ENCODE measurements at places on chromosomes 7 and 10. TPM values are rescaled to one million over a fixed set of nuclear protein-coding genes. Genes with fewer than 3 reads are reported as not detected.

- DNase-seq = no peak
Observed at GRCh38 chr7:156389116-156389692, 251.4 kb upstream of the RNF32 start.

Gene PLPP4
- not detected for total RNA-seq

DNA sequence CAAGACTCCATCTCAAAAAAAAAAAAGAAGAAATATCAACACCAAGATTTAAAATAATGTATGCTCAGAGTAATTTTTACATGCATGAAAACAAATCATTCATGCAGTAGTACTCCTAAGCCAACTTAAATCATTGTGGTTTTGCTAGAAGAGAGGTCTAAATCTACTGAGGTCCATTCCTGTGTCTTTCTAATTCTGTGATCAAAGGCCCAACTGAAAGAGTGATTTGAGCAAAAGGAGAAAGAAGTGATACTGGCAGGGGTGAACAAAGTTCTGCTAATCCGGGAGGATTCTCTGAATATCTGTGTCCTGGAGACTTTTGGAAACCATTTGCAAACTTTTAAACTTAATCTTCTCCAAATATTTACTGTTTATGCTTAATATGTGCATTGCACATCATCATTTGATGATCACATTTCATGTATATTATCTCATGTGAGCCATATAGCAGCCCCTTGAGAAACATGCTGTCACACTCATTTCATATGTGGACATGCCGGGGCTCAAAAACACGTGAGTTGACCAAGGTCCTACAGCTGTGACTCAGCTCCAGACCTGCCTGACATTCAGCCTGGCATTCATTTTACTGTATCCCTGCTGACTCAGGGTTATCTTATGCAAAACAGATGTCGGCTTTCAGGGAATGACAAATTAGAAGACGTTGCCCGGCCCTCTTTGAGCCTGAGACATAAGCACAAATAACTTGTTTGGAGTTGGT is 76.4 kb downstream of the FAM107B start:
- DNase-seq = no peak

DNA sequence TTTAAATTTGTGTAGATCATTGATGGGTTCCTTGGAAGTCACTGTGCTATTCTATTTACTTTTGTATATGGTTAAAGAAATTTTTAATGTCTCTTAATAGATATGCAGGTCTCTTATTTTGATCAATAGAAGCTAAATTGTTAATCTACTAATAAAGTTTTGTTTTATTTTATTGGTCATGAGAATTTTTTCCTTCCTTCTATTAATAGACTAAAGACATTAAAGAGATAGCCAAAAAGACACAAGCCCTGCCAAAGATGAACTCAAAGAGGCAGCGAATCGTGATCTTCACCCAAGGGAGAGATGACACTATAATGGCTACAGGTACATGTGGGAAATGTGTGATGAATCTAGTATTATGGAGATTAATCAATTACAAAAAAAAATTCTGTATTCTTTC is 226.2 kb upstream of the KAT6B start:
- DNase-seq = no peak

Gene C7orf57
- not detected for total RNA-seq

Gene RHBDD2
- total RNA-seq = 63.1 TPM

DNA sequence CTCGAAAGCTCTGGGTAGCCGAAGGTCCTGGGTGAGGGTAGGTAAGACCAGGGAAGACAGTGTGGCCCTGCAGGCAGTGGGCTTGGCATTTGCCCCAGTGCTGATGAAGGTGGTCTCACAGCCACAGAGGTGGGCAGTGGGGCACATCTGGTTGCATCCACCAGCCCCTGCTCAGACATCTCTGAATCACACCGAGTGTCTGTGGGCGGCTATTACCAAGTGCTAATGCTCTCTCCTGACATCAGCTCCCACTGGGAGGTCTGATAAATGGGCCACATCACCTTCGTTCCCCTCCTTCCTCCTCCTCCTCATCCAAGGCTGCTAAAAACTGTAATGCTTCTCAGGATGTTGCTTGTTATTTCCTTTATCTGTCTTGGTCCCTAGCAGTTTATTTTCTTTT is 330.9 kb upstream of the COBL start:
- DNase-seq = no peak

DNA sequence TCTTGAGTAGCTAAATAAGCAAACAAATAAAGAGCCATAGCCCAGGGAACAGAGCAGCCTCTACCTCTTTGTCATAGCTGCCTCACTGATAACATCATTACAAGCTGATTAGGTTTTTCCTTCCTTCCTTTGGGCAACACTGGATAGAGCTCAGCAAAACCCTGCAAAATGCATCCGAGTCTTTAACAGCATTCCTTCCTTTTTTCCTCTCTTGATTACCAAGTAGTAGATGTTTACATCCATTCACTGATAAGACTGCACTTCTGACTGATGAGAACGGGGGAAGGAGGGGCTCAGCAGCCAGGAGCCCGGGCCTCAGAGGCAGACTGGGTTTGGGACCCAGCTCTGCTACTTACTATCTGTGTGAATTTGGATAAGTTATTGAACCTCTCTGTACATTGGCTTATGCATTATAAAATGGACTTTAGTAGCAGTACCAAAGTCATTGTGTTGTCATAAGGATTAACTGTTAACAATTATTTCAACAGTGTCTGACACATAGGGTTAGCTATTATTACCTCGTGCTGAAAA is 214.2 kb downstream of the ANK3 start:
- no peak for DNase-seq

Gene SPDYE9
- total RNA-seq = not detected

Gene HTRA1
- total RNA-seq = 80.3 TPM

GRCh38 chr7:151109094-151110048 is 23.1 kb downstream of the AGAP3 start:
- no peak for DNase-seq

- DNase-seq = no peak
Observed at GRCh38 chr10:4767033-4767814, 58.8 kb upstream of the AKR1E2 start.
